ENCODE measurements at places on chromosomes 5 and 9. TPM values are rescaled to one million over a fixed set of nuclear protein-coding genes. Genes with fewer than 3 reads are reported as not detected.

- DNase-seq: no peak
Observed at GRCh38 chr9:124869986-124870560, 8.1 kb downstream of the ARPC5L start.

DNA sequence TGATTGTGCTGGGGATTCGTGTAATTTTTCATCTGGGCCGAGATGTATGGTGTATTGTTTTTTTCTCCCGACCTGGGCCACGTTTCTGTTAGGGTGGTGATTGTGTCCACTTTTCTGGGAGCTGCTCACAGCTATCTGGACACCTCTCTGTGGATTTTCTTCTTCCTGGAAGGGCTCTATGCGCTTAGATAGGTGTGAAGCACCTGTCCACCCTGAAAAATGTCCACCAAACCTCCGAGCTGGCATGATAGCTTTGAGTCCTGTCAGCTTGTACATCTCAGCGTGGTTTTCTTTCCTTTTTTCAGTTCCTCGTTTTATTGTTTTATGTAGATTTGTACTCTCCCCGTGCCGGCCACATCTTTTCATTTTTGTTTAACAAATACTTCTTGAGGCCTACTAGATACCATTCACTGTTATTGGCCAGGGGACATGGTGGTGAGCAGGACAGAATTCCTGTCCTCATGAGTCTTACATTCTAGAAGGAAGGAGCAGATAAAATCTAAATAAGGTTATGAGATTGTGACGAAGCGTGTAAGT, 1.1 kb downstream of the UGCG start:
- no peak for DNase-seq

DNA sequence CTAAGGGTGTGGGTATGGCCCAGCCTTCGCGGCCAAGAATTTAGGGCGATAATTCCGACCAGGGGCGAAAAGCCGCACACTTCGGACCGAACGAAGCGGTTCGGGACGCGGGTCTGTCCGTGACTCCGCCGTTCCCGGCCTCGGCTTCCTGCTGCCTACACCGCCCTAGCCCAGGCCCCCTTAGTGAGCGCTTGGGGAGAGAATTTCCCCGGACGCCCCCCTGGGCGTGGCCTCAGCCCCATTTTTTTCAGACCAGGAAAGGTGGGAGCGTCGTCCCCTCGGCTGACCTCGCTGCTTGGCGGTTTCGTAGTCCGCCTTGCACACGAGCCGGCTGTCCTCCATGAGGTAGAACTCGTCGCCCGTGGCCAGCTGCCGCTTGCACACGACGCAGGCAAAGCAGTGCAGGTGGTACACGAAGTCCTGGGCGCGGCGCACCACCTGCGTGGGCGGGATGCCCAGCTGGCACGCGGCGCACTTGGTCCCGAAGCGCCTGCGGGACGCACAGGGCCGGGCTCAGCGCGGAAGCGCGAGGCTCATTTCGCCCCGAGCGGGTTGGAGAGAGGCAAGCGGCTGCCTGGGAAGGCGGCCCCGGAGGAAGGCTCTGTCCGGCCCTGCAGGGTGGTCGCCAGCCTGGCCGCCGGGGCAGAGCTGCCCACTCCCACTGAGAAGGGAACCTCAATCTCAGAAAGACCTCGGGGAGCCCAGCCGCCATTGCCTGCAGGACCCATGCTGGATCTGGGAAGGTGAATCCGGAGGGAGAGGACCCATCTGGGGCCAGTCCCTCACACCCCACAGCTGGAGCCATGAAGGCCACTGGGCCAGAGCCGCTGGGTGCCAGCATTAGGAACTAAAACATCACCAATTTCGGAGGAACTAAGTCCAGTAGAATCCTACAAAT, 5.3 kb downstream of the LHX3 start:
- no peak for DNase-seq

DNA sequence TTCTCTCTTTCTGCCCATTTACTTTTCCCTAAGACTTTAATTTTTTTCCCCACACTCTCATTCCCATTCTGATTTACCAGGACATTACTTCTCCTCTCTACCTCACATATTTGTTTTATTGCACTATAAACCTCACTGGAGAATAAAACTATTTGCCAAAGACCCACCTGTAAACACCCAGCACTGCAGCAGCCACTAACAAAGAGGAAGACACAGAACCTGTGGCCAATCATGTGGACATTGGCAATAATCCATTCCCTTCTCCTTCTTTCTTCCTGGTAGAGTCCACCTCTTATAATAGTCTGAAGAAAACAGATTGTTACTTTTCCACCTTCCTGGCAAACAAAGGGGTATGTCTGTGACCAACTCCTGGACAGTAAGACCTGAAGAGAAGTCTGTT, 8.3 kb upstream of the THBS4 start:
- DNase-seq: no peak

DNA sequence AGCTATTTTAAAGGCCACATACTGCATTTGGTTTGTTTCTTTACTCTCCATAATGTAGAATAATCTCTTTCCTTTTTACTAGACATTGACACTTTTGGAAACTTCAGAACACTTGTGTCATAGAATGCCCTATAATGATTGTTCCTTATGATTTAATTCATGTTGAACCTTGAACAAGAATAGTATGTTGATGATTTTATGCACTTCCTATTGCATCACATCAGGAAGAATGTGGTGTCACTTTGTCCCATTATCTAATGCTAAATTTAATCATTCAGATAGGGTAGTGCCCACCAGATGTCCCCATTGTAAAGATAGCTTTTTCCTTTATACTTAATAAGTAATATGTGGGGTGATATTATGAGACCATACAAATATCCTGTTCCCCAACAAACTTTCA, 19.4 kb upstream of the DEPDC1B start:
- DNase-seq: no peak

DNA sequence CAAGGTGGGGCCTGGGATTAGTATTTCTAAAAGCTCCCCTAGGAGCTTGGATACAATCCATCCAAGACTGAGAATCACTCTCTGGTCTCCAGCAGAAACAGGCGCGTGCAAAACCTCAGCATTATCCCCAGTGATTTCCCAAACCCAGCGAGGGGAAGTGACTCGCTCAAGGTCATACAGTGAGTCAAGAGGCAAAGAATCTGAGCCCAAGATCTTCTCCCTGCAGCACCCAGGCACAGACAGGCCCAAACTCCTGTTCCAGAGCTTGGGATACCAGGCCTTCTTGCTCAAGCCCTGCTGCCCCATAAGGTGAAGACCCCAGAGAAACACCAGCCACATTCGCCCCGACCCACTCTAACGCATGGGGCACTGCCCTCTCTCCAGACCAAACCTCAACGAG, 33.2 kb downstream of the SHB start:
- DNase-seq: peak; percentile 78

DNA sequence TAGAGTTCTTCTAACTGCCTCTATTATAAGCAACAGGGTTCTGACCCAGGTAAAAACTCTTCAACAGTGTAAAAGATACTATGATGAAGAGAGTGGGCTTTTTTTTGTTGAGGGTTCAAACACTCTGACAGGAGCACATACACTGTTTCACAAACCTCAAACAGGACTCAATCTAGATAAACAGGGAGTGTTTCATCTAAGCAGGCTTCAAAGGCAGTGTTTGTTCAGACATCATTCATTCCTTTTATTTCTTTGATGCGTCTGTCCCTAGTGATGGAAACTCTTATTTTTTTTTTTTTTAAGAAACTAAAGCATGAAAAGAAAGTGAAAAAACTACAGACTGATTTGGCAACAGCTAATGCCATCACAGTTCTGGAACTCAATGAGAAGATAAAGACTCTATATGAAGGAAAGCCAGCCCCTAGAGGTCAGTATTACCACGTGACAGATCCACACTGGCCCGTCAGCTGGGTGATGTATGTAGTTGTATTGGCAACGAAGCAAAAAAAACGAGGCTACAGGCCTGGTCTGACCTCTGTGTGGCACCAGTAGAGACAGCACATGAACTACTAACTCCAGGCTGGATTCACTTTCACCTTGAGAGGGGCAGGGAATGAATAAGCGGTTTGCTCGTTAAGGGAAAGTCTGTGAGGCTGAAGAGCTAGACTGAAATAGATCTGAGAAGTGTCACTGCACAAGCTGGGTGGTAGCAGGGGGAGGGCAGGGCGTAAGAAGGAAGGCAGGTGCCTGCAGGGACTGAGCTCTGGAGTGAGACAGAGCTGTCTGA, 172.2 kb downstream of the CCDC192 start:
- peak; percentile 36 for DNase-seq

DNA sequence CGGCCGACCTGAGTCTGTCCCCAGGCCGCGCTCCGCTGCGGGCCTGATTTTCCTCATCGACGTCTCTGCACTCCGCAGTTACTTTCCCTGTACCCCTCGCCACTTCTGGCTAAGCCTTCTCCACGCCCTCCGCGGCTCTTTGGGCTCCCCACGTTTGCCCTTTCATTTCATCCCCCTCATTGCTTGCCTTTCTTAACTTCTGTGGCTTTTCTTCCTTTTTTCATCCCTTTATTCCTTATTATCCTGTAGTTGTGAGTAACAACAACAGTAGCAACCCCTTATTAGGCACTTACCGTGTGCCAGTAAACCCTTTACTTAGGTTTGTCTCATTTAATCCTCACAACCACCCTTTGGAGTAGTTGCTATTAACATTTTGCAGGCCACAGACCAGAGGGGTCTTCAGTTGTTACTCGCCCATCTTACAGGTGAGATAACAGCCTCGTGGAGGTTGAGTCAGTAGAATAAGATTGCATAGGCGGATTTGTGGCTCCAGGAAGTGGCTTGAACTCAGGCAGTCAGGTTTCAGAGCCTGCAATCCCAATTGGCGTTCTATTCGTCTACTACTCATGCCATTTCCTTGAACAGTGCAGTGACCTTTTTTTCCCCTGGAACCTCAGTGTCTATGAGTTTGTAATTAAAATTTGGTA, 724 bp downstream of the TCERG1 start:
- peak; percentile 50 for DNase-seq

The TGFBI gene
- total RNA-seq: 1,862 TPM

The PCDHA7 gene
- total RNA-seq: 2.6 TPM

DNA sequence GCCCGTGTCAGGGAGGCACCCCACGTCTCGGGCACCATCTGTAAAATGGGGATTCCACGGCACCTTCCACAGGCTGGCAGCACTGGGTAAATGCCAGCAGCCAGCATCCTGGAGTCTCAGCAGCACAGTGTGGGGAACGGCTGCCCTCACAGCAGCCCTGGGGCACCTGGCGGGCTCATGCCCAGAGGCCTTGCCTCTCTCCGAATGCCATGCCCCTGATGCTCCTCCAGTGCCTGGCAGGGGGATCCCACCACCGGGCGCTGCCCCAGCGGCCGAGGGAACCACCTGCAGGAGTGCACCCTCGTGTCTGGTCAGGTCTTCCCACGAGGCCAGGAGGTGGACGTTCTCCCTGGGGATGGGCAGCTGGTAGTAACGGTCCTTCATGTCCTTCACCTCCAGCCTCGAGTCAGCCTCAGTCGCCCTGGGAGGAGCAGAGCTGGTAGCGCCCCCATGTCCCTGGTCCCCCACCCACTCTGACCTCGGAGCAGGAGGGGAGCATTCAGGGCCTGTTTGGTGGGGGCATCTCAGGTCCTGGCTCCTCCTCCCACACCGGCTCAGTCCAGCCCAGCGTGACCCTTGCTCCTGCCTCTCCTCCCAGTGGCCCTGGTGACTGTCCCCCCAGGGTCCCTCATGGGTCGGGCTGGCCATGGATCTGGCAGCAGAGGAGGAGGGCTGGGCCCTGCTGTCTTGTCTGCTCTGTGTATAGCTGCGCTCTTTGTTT, 49.9 kb upstream of the NRARP start:
- DNase-seq: no peak

GRCh38 chr9:83649080-83649479, 26.1 kb downstream of the IDNK start:
- no peak for DNase-seq

DNA sequence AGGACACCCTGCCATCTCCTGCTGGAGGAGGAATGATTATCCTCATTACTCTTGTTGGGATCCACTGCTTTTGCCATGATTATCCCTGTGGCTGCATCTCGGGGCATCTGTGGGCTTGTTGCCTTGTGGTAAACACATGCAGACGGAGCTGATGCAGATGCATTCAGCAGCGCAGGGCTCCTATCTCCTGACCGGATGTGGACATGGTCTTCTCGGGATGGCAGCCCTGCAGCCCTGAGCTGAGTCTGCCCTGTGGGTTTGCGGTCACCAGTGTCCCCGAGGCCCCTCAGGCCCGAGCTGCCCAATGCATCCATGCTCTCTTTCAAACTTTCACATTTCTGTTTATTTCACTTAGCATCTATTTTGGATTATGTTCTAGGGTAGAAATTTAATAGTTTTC, 250.4 kb upstream of the IRX1 start:
- DNase-seq: no peak

The SLC6A3 gene
- total RNA-seq: 0.07 TPM

The GPR21 gene
- total RNA-seq: 0.67 TPM

- peak; percentile 80 for DNase-seq
Observed at GRCh38 chr9:78982849-78983248, 588.9 kb upstream of the TLE4 start.

The FCN1 gene
- total RNA-seq: not detected

The FPGS gene
- 49.4 TPM for total RNA-seq

DNA sequence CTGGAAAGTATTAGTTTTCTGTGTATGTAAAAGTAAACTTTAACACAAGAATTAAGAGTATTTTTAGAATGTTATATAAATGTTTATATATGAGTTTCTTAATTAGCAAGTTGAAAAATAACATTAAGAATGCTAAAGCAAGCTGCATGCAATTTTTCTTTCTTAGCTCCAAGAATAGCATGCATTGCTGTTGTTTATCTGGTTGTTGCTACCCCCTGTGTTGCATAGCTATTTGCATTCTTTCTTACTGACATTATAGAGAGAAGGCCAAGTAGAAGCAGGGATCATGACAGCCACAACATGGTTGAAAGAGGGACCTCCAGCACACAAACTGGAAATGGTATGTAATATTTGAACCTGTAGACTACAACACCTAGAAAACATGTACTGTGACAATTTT, 94.8 kb downstream of the ERCC6L2 start:
- no peak for DNase-seq

The JAKMIP2 gene
- 15.1 TPM for total RNA-seq

DNA sequence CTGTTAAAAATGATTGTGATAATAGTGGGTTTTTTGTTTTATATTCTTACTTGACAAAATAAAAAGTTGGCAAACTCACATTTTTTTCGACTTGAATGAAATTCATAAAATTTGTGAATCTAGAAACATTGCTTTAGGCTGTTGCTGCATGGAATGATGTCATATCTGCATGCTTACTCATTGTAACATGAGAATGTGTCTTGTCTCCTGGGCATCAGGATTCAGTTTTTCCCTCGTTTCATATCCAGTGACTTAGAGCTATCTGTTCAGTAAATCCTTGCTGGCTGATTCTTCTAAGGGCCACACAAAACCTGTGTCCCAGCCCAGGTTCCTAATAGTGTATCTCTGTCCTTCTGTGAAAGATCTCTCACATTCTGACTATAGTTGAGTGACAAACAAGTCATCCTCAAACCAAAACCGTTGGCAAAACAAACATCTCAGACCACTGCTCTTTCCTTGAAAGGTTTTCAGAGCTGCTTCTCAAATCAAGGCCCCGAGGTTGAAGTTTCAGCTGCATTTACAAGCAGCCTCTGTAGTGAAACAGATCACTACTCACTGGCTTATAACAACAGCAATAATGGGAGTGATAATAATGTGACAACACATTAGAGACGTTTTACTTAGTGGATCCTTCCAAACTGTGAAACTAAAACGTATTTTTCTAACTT, 95.0 kb downstream of the NPR3 start:
- peak; percentile 70 for DNase-seq

Data from astrocyte (in vitro differentiated cells and primary cell).